NAMALWA (cell line): ENCODE measurements at places on chromosomes 7 and 10.
A peak's percentile ranks its signal among the peaks of the same experiment; 100 is the strongest.

GRCh38 chr10:105559333-105560097 is 918.4 kb downstream of the SORCS3 start:
- DNase-seq = no peak

GRCh38 chr7:132218876-132219275 is 357.4 kb downstream of the PLXNA4 start:
- DNase-seq = no peak

- peak; percentile 86 for DNase-seq
These were observed 2.3 kb upstream of the NOS3 start for GRCh38 chr7:150988230-150989226.

DNA sequence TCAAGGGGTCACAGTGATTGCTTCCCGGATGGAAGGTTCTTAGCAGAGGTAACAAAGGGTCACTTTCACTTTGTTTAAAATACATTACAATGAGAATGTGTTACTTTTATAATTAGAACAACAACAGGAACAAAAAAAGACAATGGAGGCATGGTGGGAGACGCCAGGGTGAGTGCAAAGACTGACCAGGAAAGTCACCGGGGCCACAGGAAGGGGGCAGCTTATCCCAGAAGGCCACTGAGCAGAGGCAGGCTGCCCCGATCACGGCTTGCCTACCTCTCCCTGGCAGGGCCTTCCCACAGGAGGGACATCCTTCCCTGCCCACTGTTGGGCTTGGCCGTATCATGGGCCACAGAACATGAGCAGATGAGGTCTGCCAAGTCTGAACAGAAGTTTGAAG is 46.8 kb upstream of the ENO4 start:
- no peak for DNase-seq

DNA sequence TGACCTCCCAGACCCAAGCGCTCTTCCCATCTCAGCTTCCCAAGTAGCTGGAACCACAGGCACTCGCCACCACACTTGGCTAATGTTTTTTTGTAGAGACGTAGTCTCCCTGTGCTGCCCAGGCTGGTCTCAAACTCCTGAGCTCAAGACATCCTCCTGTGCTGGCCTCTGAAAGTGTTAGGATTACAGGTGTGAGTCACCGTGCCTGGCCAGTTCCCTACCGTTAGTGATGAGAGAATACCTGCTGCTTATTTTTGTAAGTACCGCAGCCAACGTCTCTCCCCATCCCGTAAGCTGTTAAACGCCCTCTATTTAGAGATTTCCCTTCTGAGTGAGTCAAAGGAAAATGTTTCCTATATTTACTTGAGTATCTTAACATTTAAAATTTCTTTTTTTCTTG is 38.5 kb upstream of the PDLIM1 start:
- DNase-seq = no peak

DNA sequence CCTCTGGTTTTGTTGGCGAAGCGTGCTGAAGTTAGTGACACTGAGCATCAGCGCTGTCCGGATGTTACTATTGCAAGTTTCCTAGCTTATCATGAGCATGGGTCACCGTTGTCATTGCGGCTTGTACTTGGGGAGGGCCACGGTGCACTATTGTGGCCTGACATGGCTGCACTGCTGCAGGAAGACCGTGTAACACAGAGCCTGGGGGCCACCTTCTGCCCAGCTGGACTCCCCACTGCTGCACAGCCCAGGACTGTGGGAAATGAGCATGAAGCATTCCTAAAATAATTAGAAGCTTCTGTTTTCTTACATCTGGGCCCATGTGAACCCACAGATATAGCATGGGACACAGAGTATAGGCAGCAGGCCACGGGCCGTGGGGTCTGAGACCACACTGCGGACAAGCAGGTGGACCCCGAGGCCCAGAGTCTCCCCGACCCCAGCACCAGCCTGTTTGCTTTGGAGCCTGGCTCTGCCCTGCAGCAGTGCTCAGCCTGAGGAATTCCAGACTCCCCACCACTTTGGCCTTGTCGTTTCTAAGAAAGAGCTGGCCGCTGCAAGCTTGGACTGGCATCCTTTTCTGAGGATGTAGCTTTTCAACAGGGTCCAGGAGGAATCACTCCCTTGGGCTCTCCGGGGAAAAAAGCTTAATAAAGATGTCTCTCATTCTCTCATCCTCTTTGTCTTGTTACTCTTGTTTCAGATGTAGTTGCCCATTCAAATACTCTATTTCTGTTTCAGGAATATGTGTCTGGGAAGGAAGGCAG is 179.2 kb downstream of the CCDC3 start:
- no peak for DNase-seq

DNA sequence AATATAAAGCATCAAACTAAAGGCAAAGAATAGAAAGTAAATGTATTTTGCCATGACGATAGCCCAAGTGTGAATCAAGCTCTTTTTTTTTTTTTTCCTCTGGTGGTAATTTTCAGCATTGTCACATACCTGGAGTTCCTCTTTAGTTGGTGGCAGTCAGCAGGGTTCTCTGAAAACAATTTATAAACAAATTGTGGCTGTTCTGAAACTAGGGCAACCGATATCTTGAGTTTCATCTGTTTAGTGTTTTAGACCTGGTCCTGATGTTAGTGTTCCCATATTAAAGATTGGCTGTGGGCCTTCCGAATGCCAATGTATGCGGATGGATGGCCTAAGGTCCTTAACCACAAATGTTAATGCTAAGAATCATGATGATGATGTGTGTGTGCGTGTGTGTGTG is 713.1 kb downstream of the GATA3 start:
- DNase-seq = no peak
